ENCODE measurements at places on chromosomes 12 and 14.

DNA sequence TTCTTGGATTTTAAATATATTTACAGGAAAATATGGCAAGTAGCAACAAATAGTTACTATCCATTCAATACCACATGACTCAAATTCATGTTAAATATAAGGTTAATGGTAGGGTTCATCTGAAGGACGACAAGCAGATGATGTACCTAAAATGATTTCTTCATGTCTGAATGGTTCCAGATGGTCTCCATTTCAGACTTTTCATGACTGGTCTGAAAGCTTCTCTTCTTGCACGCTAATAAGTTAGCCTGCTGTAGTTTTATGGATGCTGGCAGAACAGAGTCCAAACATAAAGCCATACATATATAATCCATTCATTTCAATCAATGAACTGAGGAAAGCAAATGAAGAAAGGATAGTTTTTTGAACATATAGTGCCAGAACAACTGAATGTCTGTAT, 257.0 kb upstream of the MGAT4C start:
- DNase-seq: no peak

- DNase-seq: no peak
Observed at GRCh38 chr14:58944968-58945356, 243.5 kb upstream of the DAAM1 start.

DNA sequence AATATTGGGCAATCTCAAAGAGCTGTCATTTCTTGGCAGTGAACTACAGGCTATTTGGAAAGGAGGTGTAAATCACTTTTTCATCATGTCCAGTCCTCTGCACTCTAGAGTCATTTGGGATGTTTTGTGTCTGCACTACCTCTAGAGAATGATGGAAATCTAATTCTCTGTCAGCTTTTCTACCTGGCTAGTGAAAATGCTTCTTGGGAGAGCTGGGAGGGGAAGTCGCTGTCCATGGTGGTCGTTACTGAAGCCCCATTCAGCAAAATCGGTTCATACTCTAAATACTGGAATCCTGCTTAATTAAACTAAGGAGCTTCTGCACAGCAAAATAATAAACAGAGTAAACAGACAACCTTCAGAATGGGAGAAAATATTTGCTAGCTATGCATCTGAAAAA, 251.8 kb downstream of the APAF1 start:
- no peak for DNase-seq

DNA sequence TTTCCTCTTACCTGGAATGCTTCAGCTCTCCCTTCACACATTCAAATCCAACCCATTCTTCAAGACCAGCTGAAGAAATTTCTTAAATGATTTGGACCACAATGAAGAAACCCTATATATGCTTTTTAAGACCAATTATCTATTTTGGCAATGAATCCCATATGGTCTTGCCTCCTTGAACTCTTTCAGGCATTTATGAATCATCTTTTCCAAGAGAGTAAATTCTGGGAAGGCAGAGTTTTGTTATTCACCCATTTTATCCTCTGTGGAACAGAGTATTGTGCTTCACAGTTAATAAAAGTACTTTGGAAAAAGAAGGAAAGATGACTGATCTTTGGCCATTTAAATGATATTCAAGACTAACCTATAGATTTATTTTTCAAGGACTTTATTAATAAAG, 14.0 kb downstream of the GIT2 start:
- DNase-seq: no peak

GRCh38 chr12:107393043-107393717, 292.4 kb upstream of the PWP1 start:
- no peak for DNase-seq

GRCh38 chr12:26701604-26702215, 131.3 kb downstream of the ITPR2 start:
- DNase-seq: no peak

- no peak for DNase-seq
Observed at GRCh38 chr14:37253905-37254304, 56.2 kb downstream of the MIPOL1 start.

DNA sequence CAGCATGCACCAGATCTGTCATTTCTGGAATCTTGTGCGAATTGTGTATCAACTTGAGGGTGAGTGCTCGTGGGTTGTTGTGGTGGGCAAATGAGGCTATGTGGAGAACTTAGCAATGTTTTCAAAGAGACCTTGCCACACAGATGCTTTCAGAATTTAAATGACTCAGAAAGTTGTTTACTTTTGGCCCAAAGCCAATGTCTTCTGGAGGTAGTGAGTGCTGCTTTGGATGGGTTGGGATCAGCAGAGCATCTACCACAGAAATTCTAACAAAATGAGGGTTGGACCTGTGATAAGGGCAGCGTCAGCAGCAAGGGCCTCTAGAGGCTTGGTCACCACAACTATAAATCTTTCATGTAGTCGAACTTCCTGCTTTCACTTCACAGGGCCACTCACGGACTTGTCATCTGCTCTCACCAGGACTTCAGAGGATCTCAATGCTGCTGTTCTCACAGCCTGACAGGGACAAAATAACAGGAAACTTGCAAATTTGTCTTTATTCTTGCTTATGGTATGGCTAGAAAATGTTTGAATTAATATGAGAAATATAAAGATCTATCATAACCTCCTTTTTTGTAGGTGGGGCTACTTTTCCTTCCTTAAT, 111.4 kb downstream of the DACT1 start:
- no peak for DNase-seq

DNA sequence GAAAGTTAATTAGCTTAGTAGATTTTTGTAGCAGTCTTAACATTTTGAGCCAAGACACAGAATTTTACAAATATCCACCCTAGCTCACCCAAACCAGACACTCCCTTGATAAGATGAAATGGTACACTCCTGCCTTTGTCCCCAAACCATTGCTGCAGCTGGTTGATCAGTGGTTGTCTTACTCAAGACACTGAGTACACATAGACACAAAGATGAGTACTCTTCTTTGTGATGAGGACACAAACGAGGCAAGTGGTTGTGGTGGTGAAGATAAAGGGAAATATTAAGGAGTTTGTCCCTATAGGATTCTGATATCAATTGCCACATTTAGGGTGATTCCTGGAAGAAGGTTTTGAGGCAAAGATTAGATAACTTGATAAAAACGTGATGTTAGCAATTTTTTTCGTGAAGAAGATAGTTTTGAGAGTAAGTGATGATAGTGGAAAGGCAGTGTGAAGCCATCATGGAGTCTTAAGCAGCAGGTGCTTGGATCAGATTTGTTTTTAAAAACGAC, 21.4 kb upstream of the ATP2B1 start:
- DNase-seq: no peak

GRCh38 chr12:118371321-118372282, 1.1 kb downstream of the TAOK3 start:
- DNase-seq: no peak

DNA sequence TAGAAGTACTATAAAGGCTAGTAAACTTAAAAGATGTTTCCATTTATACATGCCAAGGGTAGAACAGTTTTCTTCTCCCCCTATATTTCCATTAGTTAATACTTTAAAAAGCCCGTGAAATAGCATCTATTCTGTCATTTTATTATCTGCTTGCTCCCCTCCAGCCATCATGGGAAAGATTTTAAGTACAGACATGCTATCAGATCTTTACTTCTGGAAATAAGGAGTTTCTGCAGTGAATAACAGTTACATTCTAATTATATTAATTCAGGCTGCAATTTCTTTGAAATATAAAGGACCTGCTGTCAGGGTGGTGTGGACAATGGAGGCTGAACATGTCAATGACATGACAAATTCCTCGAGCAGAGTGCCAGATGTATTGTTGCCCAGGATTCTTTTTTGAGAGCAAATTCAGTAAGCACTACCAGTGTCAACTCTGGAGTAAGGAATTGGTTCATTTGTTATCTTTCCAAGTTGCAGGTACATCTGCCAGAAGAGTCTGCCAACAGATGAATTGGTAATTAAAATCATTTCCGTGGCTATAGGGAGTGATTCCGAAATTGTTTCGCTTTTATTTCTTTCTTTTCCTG, 151.3 kb downstream of the BTG1 start:
- no peak for DNase-seq

DNA sequence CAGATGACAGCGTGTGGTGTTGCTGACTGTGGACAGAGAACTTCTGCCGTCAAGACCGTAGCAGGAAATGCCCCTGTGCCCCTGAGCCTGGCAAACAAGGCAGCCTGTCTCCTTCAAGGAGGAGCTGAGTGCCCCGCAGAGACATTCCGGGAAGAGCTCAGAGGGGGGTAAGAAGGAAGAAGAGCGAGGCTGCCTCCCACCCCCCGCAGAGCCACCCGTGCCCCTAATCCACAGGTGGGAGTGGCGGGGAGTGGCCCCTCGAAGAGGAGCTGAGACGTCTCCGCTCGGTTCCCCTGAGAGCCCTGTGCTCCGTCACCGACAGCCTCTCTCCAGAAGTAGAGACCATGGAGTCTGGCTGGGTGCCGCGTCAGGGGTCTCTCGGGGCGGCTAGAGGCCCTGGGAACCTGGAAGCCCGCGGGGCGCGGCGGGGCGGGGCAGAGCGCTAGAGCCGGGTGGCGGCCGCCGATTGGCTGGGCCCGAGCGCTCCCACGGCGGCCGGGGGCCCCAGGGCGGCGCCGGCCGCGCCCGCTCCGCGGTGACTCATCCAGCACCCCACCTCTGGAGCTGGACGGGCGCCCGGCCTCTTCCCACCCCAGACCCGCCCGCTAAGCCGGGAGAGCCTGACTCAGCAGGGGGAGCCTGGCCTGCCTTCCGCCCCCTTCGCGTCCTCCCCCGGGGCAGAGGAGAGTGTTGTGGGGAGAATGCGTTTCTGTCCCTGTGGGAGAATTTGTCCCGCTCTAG, 25.2 kb upstream of the KRT78 start:
- DNase-seq: peak; percentile 16

- no peak for DNase-seq
Observed at GRCh38 chr14:56145965-56146364, 27.8 kb downstream of the PELI2 start.

DNA sequence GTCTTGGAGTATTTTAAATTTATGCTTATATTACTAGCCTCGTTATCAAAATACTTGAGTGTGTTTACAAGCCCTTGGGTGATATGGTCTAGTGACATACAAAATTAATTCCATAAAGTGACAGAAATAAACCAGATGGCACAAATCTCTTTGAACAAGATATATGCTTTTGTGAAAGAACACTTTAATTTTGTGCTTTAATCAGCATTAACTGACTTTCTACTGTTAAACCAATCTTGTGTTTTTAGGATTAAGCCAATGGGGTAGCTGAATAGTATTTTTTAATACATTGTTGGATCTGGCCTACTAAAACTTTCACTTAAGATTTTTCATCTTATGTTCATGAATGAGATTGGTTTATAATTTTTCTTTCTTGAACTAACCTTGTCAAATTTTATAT, 30.4 kb upstream of the GCH1 start:
- DNase-seq: no peak

- peak; percentile 60 for DNase-seq
Observed at GRCh38 chr14:68795597-68796417, 2.9 kb upstream of the ZFP36L1 start.

GRCh38 chr14:73787486-73788316, 63.9 kb upstream of the PTGR2 start:
- DNase-seq: no peak

DNA sequence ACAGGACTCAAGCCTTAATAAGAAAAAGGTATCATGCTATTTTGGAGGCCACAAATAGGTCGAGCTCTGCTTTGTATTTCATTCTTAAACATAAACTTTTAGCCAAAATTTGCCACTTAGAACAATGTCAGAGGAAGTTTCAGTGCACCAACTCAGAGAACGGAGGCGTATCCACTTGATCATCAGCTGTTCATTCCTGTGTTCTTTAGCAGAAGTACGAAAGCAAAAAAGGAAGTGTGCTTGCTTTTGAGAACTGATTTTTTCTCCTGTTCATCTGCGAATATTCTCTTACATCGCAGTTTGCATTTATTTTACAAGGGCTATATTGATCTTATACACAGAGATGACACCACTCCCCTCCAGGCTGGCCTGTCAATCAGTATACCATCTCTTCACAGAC, 188.6 kb upstream of the SOX5 start:
- no peak for DNase-seq

DNA sequence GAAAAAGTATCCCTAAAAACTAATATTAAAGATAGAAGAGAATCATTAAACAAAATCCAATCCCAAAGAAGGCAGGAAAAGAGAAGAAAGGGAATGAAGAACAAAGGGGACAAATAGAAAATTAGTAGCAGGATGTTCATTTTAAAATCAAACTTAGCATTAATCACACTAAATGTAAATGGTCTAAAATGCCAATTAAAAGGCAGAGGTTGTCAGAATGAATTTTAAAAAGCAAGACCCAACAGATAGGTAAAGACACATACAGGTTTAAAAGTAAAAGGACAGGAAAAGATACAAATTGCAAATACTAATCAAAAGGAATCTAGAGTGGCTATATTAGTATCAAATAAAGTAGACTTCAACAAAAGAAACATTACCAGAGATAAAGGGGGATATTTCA, 12.5 kb downstream of the DDHD1 start:
- no peak for DNase-seq

GRCh38 chr14:69345402-69345801, 52.7 kb downstream of the ERH start:
- no peak for DNase-seq

DNA sequence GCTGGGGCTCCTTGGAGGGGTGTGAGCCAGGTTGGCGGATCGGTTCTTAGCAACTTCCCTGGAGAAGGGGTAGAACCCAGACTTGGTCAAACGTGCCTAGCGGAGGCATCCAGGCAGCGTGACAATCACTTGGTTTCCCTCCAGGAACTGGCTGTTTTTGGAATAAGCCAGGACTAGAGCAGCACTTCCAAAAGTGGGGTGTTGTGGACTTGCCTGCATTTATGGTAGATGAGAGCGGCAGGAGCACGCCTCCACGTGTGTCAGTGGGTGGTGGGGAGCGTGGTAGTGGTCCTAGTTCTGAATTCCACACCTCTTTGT, 2.8 kb downstream of the PRMT8 start:
- DNase-seq: no peak

GRCh38 chr14:50910495-50911420, 33.5 kb downstream of the PYGL start:
- no peak for DNase-seq

DNA sequence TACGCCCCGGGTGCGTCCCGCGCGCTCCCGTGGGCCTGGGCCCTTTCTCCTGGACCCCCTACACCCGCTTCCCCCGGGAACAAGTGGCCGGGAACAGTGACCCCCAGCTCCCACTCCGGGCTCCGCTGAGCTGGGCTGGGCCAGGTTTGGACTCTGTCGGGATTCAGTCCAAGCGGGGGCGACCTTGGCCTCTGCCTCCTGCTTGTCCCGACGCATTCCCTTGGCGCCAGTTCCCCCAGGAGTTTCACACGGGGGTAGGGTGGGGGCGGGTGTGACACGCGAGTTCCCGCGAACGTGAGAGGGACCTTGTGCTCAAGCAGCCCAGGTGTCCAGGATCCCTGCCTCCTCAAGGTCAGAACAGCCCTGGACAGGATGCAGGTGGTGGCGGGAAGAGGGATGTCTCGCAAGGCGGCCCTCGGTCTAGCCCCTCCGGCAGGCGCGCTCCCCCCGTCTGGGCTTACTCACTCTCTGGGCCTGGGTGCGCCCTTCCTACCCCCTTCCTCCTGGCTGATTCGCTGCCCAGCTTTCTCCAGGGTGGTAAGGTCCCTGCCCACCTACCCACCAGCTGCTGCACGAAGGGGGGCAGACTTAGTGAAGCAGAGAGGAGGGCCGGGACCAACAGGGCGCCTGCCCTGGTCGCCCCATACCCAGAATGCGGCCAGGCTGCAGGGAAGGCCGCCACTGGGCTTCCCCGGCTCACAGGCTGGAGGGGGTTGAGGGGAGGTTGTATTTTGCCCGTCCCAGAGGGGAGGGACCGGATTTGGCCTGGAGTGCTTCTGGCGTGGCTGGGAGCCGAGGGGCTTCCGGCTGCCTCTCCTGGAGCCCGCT, 862 bp downstream of the CRIP2 start:
- no peak for DNase-seq

Measured in activated CD8-positive, alpha-beta memory T cell treated with anti-CD3 and anti-CD28 coated beads for 1 hour (primary cell).